ENCODE measurements at places on chromosomes 5 and 9. TPM values are rescaled to one million over a fixed set of nuclear protein-coding genes. Genes with fewer than 3 reads are reported as not detected.

Gene RGS3
- total RNA-seq, result 117 TPM

DNA sequence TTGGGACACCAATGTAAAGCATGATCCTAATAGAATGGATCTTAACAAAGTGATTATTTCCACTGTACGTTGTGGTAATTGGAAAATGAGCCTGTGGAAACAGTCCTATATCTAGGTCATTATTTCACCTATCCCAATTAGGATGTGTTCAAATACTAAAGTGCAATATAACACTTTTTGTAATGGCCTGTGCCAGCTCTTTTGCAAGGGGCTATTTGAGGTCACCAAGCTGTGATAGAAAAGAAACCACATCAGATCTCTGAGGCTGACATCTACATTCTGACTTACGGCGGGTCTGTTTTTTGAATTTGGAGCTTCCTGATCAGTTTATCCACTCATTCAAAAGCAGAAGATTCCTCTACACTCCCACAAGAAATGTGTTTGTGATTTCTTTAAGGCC is 150.0 kb downstream of the TLE1 start:
- DNase-seq, result no peak

GRCh38 chr9:82170866-82171265 is 182.3 kb downstream of the SPATA31D1 start:
- no peak for DNase-seq

Gene CDKN2B
- total RNA-seq, result 30.4 TPM

DNA sequence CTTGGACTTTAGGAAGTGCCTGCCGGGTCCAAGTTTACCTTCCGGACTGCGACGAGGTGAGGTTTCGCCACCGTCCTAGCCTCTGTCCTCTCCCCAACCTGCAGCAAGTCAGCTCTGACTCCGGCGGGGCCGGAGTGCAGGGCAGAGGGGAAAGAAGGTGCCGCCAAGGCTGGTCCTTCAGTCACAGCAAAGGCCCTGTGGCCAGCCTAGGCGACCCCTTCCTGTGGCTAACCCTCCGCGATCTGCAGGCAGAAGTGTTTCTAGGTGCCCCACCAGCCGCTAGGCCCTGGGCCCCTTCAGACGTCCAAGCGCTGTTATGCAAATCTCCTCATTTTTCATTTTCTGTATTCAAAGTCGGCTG is 11.1 kb upstream of the NKX2-5 start:
- DNase-seq, result no peak

- no peak for DNase-seq
Measured at GRCh38 chr5:134079748-134080581, 34.5 kb upstream of the TCF7 start.
